CD4-positive, alpha-beta T cell treated with Interleukin-21 for 1 hour (primary cell): ENCODE measurements at places on chromosomes 4 and X.
A peak's percentile ranks its signal among the peaks of the same experiment; 100 is the strongest.

DNA sequence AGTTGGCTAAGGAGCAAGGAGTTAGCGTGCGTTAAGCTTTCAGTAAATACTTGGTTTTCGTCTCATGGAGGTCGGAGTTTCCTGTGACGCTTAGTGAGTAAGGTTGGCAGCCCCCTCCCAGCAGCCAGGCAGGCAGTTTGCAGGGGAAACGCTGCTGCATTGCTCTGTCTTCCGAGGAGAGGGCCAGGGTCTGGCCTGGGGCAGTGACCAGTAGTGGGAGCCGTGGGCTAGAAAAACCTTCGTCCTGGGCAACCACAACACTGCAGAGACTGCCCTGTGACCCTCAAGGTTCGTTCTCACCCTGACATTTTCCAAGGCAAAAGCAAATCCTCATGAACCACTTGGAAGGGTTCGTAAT lies 432 bp downstream of the TMEM175 start:
- DNase-seq: no peak

DNA sequence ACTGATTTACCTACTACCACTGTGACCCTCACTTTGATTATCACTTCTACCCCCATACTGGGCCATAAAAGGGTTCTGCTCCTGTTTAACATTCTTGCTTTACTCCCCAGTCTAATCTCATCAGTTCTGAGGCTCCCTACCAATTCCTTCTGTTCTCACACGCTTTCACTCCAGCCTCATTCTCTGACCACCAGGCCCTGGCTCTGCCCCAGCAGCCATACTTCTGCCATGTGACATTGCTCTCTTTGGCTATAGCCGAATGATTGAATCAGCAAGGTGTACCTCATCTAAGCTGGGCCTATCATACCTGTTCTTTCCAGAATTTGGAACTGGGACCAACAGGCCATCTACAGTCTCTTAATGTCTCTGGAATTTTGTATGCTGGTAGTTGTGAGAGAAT lies 14.4 kb upstream of the ELF2 start:
- DNase-seq: no peak

DNA sequence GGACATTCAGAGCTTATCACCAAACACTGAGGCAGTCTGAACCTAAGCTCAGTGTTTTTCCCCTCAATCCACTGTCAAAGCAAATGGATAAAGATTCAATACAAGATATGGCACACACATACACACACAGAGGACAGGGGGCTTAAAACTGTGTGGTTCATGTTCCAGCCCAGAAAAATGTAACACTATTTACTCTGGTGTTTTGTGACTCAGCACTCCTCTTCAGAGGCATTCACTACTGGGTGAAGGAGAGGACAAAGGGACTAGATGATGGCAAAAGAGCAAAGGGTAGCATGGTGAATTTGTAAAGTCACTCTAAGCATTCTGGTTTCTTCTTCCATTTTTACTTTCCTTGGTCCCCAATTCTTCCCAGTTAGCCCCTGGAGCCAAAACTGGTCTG lies 120.3 kb downstream of the ARHGEF9 start:
- no peak for DNase-seq

- no peak for DNase-seq
Measured at GRCh38 chr4:156238171-156238570, 284.5 kb upstream of the CTSO start.

- DNase-seq: no peak
Measured at GRCh38 chr4:143768007-143768591, 67.6 kb upstream of the FREM3 start.

DNA sequence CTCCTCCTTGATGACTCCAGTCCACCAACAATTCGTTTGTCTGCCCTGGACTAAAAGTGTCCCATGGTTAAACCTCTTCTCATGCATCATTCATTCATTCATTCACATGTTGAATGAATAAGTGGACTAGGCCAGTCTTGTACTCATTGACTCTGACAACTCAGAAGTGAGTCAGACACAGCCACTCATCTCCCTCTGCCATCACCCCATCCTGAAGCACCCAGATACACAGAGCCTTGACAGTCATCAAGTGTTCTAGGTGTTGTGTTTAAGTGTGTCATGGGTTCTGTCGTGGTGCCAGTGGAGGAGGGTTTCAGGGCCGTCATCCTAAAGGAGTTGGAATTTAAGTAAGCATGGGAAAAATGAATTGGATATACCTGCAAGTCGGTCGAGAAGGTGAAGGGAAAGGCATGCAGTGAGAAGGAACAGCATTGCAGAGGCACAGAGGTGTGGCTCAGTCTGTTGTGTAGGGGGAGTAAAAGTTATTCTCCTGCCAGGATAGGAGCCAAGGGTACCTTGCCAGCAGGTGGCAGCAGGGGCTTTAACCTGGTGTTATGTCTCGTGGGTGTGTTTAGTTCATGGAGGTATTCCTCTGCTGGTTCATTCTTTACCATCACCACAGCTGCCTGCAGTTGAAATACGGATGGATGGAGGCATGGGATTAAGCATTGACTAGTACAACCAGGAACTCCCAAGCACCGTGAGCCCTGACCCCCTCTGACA lies 18.3 kb downstream of the MAGED2 start:
- DNase-seq: peak; percentile 26

- no peak for DNase-seq
Measured at GRCh38 chr4:6763330-6763851, 19.1 kb upstream of the KIAA0232 start.

DNA sequence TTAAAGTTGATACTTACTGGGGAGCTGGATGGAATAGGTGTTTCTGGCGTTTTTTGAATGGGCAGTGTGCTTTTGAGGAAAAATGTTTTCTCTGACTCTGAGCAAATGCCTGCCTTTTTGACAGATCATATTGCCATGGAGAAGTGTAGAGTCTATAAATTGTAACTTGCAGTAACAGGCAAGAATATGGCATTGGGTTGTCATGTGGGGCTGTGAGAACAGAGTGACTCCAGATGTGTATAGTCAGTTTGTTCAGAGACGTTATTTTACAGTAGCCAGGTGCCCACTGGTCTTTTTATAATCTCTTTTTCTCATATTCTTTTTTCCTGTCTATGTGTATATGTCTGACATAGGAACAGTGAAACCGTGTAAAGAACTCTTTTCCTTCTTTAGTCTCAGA lies 40.8 kb downstream of the RAPGEF2 start:
- DNase-seq: no peak

DNA sequence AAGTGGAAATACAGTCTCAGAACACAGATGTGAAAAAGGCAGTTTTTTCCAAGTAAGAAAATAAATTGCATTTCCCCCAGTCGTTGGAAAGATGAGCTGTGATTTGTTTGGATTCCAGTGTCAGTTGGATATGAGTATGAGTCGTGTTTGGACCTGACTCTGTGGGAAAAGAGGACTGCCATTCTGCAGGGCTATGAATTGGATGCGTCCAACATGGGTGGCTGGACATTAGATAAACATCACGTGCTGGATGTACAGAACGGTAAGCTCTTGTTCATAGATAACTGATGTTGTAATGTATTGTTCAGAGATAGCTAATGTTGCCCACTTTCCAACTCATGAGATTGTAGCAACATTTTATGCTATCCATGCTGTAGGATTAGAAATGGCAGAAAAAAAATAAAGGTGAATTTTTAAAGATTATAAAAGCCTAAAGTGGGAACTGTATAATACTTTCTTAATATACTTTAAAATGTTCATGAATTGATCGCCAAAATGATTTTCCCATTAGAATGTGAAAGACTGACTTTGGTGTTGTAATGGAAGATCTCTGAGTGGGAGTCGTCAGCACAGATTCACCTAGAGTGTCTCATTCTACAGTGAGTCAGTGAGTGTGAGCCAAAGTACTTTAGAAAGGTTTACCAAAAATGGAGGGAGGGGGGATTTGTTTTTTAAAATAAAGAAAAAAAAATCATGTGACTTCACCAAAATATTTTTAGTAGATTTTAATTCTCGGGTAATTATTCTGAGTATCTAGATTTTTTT lies 178.7 kb downstream of the DCTD start:
- DNase-seq: no peak

GRCh38 chr4:168321006-168321405 lies 2.5 kb upstream of the DDX60 start:
- DNase-seq: no peak

- no peak for DNase-seq
Measured at GRCh38 chr4:8643986-8644385, 51.4 kb downstream of the CPZ start.

- DNase-seq: no peak
Measured at GRCh38 chrX:26822448-26822847, 606.5 kb downstream of the MAGEB5 start.

- DNase-seq: no peak
Measured at GRCh38 chrX:8254401-8254800, 83.3 kb upstream of the VCX2 start.

- no peak for DNase-seq
Measured at GRCh38 chr4:41622787-41623186, 84.8 kb downstream of the LIMCH1 start.

- no peak for DNase-seq
Measured at GRCh38 chr4:139514382-139515059, 41.5 kb downstream of the SETD7 start.

GRCh38 chrX:28586286-28586685 lies 960 bp upstream of the IL1RAPL1 start:
- DNase-seq: no peak

DNA sequence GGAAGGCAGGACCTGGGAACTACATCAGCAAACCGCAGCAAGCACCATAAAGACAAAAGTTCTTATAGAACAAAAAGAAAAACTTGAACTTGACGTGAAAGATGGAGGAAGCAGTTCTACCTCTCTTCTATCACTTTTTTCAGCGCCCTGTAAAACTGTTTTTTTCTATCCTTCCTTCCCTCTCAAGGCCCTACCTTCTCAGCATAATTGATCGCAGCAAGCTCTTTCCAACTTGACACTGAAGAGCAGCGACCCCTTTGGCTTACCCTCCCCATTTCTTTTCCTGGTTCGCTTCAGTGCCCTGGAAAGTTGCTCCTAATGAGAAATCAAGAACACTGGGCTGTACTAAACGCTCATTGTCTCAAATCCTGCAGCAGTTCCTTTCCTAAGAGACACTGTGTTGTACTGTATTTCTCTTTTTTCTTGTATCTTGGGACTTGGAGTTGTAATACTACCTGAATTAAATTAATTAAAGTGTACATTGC lies 150.6 kb upstream of the SLC4A4 start:
- DNase-seq: no peak

GRCh38 chrX:112849016-112849415 lies 8.4 kb upstream of the AMOT start:
- DNase-seq: no peak

GRCh38 chr4:6002492-6002833 lies 15.8 kb downstream of the C4orf50 start:
- no peak for DNase-seq

DNA sequence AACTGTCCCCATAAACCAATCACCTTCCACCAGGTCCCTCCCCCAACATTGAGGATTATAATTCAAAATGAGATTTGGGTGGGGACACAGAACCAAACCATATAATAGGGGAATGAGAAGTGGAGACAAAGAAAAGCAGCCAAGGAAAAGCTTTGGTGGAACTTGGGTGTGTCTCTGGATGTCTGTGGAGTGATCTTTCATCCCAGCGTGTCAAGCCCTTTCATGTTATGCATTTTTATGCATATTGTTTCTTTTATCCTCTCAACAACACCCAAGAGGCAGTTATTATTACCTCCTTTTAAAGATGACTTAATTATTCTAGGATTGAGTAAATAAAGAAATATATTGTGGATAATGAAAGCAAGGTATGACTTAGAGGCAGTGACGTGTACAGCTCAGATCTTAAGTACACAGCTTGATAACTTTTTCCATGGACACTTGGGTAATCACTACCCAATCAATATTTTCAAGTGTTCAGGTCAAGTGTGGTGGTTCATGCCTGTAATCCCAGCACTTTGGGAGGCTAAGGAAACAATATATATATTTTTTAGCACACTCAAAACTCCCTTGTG lies 42.6 kb upstream of the HOPX start:
- DNase-seq: no peak

- no peak for DNase-seq
Measured at GRCh38 chrX:21926527-21927278, 13.8 kb upstream of the SMS start.

- DNase-seq: peak; percentile 54
Measured at GRCh38 chrX:140712413-140713173, 3.0 kb downstream of the LINC00632 start.

- no peak for DNase-seq
Measured at GRCh38 chr4:69321153-69321729, 41.0 kb downstream of the UGT2B28 start.

GRCh38 chr4:108852691-108853090 lies 89.8 kb upstream of the ETNPPL start:
- no peak for DNase-seq

GRCh38 chr4:44859477-44859876 lies 133.1 kb upstream of the GNPDA2 start:
- DNase-seq: no peak

GRCh38 chr4:152990471-152991131 lies 54.5 kb downstream of the FHDC1 start:
- DNase-seq: no peak
